ENCODE measurements at places on chromosomes 2 and 18. TPM values are rescaled to one million over a fixed set of nuclear protein-coding genes. Genes with fewer than 3 reads are reported as not detected.

Gene APOB
- total RNA-seq, result 0.52 TPM

Gene POTEI
- under 0.01 TPM for total RNA-seq

Gene KLHL41
- 2,637 TPM for total RNA-seq

Gene TCF23
- 0.52 TPM for total RNA-seq

Gene SLC16A14
- 2.6 TPM for total RNA-seq

Gene ORC4
- 32.4 TPM for total RNA-seq

Gene ALK
- total RNA-seq, result 0.52 TPM

Gene COLEC12
- 39.1 TPM for total RNA-seq

Gene CCDC74B
- not detected for total RNA-seq

Gene TMEM37
- 2.1 TPM for total RNA-seq

Gene PCGF1
- total RNA-seq, result 6.8 TPM

Gene DLX1
- not detected for total RNA-seq

Gene TRIM43
- not detected for total RNA-seq

Gene GNLY
- not detected for total RNA-seq

Gene NETO1
- not detected for total RNA-seq

Gene LMAN1
- 68.4 TPM for total RNA-seq

Gene NRP2
- total RNA-seq, result 31.8 TPM
